NCI-H82 (cell line): ENCODE measurements at places on chromosomes 3 and 15.

DNA sequence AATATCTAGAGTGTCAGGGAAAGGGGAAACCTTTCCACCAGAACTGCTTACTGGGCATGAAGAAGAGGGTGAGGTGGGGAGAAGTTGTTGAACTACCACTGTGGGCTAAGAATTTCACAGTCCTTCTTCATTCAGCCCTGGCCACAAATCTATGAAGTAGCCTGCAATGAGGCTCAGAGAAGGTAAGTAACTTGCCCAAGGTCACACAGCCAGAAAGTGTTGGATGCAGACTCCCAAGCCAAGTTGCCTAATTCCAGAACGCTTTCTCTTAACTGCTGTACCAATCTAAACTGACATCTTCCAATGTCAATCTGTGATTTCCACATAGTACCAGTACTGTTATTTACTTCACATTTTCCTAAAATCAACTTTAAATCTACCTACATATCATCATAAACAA, 2.1 kb downstream of the CYP1A1 start:
- no peak for DNase-seq

DNA sequence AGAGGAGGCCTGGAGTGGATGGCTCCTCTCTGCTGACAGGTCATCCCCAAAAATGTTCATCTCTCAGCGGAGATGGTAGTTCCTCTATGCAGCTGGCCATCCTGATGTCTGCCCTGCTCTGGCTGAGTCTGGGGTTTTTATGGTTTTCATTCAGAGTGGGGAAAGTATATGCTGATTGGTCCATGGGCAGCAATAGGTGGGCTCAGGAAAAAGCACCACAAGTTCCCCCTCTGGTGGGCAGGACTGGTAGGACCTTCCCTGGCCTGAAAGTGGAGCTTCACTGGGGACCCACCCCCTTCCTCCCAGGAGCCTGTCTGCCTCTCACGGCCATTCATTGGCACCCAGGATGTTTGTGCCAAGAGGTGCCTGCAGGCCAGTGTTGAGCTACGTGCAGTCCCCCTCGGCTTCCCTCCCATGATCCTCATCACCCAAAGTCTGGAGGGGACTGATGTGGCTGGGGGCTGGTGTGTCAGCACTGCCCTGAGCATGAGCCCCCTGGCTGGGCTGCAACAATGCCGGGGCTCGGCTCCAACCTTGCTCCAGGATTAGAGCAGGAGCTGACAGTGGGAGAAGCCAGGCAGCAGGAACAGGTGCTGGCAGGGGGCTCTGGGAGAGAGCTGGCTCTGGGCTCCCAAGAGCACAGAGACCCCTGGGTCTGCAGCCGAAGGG, 13.1 kb upstream of the BLOC1S6 start:
- peak; percentile 67 for DNase-seq

DNA sequence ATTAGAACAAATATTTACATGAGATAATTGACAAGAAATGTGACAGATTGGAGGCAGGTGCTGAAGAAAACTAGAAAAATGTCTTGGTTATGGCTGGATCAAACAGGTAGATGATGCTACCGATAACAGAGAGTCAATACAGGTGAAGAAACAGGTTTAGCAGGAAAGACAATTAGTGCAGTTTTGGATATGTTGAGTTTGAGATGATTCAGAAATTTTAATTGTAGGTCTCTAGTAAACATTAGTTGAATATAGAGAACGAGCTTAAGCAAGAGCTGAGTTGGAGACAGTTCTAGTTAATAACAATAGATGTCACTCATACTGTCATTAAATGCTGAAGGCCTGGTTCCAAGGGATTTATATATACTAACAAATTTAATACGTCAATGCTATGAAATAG, 524.4 kb downstream of the NSUN3 start:
- no peak for DNase-seq

DNA sequence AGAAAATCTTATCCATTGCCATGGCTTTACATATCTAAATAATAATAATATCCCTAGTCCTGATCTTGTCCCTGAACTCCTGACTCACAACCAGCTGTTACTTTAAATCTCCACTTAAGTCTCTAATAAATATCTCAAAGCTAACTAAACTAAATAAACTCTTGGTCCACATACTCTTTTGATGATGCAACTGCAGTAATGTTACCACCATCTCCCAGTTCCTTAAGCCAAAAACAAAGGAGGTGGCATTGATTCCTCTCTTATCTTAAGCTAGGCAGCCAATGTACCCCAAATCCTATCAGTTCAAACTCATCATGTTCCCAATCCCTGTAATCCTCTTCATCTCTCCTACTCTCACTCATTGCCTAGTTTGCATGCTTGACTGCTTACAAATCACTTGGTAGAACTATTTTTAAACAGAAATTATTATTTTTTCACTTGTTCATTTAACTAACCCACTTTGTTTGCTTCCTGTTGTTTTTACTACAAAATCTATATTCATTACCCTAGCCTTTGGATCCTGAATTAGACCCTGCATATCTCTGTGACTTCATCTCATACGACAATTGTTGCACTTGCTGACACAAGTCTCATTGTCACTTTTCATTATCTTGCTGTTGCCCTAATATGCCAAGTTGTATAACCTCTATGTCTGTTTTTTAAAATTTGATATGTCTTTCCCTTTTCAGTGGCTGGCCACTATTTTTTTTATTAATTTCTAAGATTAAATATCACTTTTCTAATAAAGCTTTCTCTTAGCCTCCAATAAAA, 462.2 kb downstream of the ZPLD1 start:
- peak; percentile 67 for DNase-seq

- DNase-seq: no peak
Measured at GRCh38 chr15:55266547-55266946, 23.1 kb downstream of the RAB27A start.

DNA sequence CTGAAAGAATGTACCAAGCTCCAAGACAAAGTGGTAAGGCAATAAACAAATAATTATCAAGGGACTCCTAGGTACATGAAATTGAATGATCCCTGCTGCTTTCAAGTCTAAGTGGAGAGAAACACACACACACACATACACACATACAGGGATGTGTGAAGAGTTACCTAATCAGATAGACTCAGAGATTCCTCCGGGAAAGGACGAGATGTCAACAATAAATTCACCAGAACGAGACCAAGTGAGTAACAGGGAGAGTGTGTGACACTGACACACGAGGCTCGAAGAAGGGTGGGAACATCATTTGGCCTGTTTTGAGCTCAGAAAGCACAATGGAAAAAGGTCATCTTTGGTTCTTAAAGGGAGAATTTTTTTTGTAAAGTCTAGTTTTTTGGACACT, 13.4 kb downstream of the LRIG1 start:
- DNase-seq: peak; percentile 15

GRCh38 chr3:23640471-23641146, 165.1 kb upstream of the UBE2E1 start:
- no peak for DNase-seq

GRCh38 chr3:195711813-195712534, 8.8 kb upstream of the MUC20 start:
- no peak for DNase-seq

GRCh38 chr15:81297603-81298575, 26.1 kb downstream of the STARD5 start:
- DNase-seq: no peak

DNA sequence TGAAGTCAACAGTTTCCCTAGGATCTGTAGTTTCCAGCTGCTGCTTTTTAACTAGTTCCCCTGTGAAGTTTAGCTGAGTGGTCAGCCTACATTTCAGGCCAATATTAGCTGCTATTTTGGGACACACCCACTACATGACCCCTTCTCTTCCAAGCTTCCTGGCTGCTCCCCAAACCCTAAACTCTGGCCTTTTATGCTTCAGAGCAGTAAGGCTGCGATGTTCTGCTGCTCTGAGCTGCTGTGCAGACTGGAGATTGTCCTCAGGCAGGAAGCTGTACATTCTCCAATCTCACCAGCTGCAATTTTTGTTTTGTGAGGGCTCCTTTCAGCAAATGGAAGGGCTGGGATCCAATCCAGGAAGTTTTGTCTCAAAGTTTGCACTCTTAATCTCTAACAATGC, 48.0 kb upstream of the WDR72 start:
- DNase-seq: no peak

- no peak for DNase-seq
Measured at GRCh38 chr3:12816521-12817342, 20.3 kb downstream of the CAND2 start.

DNA sequence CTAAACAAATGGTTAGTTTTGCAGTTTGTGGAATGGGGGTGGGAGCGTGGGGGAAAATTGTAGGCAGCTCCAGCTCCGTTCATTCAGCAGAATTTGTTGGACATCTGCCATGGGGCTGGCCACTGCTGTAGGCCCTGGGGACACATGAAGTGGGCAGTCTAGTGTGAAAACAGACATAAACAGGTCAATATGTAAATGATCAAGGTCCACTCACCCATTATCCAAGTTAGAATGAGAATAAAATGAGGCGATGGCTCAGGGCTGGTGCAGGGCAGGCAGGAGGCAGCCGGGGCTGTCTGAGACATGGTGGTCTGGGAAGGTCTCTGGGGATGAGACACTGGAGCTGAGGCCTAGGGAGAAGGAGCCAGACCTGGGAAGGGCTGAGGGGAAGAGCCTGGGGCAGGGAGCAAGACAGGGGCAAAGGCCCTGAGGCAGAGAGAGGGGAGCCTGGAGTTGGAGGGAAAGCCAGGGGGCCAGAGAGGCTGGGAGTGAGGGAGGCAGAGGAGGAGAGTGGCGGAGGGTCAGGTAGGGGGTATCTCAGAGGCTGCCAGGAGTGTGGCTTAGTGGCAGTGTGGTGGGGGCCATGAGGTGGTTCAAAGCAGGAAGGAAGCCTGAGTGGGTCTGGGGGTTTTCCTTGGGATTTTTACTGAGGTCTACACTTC, 6.2 kb upstream of the SLC6A6 start:
- DNase-seq: no peak

DNA sequence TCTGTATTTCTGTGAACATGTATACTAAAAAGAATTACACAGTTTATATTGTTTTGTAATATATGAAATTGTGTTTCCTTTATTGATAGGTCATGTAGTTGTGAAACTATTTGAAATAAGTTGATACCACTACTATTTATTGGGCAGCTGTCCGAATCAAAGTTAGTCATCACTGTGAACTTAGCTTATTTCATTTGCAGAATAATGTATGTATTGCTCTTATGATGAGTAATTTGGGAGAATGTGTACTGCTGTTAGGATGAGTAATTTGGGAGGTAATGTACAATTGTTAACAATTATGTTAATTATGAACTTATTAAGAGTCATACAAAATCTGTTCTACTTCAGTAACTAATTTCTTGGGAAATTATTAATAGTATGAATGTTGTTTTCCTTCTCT, 22.2 kb downstream of the FXR1 start:
- no peak for DNase-seq

DNA sequence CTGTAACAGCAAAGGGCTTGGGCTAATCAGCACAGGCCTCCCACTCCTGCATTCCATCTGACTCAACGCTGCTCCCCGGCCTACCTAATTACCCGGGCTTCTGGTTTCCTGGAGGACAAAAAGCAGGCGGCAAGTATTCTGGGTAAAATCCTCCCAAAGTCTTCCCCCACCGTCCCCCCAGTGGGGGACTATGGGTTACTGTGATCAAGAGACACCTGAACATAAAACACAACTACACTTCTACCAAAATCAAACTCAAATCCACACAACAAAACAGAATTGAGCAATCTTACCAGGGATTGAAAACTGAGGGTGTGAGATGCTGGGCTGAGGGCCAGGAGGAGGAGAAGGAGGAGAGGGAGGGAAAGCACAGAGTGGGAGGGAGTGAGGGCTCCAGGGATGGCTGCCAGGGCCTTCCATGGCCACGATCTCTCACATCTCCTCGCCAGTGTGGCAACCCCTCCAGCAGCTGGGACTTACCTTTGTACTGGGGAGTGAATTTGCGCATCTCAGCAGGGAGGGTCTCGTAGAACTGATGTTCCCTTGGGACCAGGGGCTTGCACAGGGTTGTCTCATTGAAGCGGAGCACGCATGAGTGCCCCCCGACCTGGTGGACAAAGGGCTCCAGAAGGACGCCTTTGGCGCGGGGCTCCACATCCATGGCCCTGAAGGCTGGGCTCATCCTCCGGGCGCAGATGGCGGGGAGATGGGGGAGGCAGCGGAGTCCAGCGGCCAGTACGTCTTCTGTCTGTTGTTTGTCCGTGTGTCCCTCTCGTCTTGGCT, 9.1 kb upstream of the NCKIPSD start:
- DNase-seq: no peak

- no peak for DNase-seq
Measured at GRCh38 chr3:5019411-5020241, 40.4 kb downstream of the BHLHE40 start.

DNA sequence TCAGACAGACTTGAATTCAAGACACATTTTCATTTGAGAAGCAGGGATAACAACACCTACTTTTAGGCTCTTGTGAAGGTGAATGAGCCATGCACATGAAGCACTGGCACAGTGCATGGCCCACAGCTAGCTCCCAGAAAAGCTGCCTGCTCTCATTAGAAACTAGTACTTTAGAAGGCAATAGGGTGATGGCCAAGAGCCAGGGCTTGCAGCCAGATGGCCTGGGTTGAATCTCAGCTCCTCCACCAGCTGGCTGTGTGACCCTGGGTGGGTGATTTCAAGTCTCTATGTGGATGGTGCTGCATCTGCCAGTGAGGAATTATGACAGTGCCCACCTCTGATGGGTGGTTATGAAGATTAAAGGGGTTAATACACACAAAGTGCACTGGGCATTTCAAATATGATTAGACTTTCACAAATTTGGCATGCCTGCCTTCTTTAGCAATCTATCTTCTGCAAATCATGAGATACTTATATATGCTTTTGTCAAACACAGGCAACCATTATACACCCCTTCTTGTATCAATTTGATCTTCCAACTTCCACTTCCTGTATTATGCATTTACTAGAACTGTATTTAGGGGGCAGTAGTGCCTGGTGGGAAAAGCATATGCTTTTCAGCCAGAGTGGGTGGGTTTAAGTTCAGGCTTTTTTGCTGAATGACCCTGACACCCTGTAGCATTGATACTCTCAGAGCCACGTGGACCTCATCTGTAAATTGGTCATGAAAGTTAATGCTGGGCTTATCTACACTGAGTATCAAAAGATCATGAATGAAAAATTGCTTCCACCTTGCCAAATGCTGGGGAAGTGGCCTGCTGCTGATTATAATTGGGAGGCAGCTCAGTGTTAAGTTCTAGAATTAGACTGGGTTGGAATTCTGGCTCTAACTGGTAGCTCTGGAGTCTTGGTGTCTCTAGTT, 34.7 kb upstream of the RBP1 start:
- DNase-seq: peak; percentile 58

- DNase-seq: no peak
Measured at GRCh38 chr3:63654211-63654610, 1.7 kb downstream of the SNTN start.

GRCh38 chr15:47644722-47645121, 72.6 kb upstream of the SEMA6D start:
- DNase-seq: no peak

- DNase-seq: no peak
Measured at GRCh38 chr3:43921056-43921648, 230.4 kb downstream of the ABHD5 start.

DNA sequence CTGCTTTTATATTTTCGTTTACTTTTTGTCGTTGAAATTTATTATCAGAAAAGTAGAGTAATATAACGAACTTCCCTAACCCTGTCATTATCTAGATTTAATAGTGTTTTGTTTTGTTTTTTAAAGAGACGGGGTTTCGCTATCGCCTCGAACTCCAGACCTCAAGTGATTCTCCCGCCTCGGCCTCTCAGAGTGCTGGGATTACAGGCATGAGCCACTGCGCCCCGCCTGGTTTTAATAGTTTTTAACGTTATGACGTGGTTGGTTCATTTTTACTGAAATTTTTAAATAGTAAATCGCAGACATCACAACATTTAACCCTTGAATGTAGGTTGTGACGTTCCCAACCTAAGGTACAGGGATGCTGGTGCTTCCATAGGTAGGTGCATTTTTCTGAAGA, 1.0 kb downstream of the NGRN start:
- peak; percentile 38 for DNase-seq
